H9 (cell line): ENCODE measurements at places on chromosomes 7 and 10. TPM values are rescaled to one million over a fixed set of nuclear protein-coding genes. Genes with fewer than 3 reads are reported as not detected.

DNA sequence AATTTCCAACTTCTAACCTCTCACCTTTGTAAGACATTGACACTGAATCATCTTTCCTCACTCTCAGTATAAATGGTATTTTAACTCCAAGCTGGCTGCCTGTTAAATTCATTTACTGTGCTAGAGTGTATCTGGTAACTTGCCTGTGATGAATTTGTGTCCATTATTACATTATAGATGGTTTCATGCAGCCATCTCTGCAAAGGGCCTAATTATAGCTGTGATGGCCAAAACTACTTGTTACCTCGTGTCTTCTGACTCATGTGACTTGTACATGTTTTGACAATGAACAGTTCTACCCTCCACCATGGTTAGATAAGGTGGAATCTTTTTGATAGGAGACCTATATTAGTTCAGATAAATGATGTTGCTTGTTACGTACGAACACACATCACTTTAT is 392.0 kb downstream of the PAXIP1 start:
- no peak for DNase-seq

DNA sequence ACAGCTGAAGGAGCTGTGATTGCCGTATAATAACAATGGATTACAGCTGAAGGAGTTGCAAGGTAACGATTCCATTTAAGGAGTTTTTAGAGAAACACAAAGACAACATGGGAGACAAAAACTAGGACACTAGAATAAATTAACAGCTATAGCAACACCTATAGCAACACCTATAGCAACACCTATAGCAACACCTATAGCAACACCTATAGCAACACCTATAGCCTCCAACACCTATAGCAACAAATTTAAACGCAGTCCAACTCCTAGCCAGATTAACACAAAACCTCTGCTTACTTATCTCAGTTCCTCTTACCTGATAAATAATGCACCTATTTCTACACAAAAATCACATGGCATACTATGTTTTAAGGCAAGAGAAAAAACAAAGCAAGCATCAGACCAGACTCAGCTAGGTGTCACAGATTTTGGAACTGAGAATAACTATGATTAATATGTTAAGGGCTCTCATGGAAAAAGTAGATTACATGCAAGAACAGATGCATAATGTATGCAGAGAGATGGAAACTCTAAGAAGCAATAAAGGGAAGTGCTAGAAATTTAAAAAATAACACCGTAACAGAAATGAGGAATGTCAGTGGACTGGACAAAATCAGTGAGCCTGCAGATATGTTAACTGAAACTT is 55.7 kb upstream of the SRPK2 start:
- no peak for DNase-seq

DNA sequence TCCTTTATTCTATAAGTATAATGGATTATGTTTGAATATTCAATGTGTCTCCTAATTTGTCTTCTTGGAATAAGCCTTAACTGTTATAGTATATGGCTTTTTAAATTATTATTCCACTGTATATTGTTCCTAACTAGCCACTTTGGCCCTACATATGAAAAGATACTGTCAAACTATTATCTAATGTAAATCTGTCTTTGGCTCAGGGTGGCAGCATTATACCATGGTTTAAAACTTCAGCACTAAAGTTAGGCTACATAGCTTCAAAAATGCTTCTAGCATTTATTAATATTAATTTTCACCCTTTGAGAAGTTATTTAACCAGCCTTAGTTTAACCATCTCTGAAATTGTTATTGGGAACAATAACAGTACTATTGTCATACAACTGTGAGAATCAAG is 543.1 kb upstream of the MBL2 start:
- DNase-seq = no peak

GRCh38 chr10:27349987-27350386 is 109.4 kb upstream of the ACBD5 start:
- no peak for DNase-seq

- peak; percentile 37 for DNase-seq
These were observed at the start of gene IFIT1 for GRCh38 chr10:89391907-89392756. Gene IFIT1, plus strand, starts transcription at chr10:89392623. Its CDS starts 90 bp downstream, at chr10:89392713.

DNA sequence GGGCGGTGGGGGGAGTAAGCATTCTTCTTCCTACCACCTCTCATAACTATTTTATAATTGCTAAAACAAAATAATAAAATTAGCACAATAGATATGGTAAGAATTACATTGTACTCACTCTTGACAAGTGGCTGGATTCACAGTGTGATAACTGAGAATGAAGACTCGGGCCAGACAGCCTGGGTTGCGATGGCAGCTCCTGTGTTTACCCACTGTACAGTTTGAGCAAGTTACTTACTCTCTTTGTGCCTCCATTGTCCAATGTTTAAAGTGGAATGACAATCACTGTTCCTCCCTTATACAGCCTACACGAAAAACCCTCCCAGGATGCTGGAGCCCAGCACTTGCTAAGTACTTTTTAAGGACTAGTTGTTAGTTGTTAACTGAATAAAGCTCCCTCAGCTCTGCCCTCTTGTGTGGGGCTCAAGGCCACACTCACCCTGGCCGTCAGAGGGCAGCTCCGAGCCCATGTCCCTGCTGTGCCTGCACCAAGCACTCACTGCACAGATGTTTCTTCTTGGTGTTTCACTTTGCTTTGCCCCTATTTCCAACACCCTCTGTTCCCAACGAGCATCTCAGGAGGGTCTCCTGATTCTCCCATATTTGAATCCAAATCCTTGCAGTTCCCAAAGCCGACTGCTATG is 56.4 kb upstream of the NPS start:
- peak; percentile 73 for DNase-seq

Gene NUTM2A
- 0.83 and 1.1 TPM in 2 replicates for total RNA-seq

Gene ADAM22
- 8.6 and 8.7 TPM in 2 replicates for total RNA-seq
